Mammary epithelial cell (primary cell): ENCODE measurements at places on chromosomes 6 and 20. TPM values are rescaled to one million over a fixed set of nuclear protein-coding genes. Genes with fewer than 3 reads are reported as not detected.

Gene BPIFA3
- polyA plus RNA-seq, result not detected

Gene IPCEF1
- not detected for polyA plus RNA-seq

Gene HLA-DMA
- 1.7 TPM for polyA plus RNA-seq

Gene SLC12A5
- polyA plus RNA-seq, result 0.94 TPM

Gene PNLDC1
- polyA plus RNA-seq, result not detected

Gene SAMD3
- polyA plus RNA-seq, result 0.29 TPM

Gene DBNDD2
- polyA plus RNA-seq, result 44.5 TPM

Gene PSMB1
- 442 TPM for polyA plus RNA-seq

Gene MACROD2
- 0.32 TPM for polyA plus RNA-seq
